ENCODE measurements at places on chromosomes 12 and 14.

DNA sequence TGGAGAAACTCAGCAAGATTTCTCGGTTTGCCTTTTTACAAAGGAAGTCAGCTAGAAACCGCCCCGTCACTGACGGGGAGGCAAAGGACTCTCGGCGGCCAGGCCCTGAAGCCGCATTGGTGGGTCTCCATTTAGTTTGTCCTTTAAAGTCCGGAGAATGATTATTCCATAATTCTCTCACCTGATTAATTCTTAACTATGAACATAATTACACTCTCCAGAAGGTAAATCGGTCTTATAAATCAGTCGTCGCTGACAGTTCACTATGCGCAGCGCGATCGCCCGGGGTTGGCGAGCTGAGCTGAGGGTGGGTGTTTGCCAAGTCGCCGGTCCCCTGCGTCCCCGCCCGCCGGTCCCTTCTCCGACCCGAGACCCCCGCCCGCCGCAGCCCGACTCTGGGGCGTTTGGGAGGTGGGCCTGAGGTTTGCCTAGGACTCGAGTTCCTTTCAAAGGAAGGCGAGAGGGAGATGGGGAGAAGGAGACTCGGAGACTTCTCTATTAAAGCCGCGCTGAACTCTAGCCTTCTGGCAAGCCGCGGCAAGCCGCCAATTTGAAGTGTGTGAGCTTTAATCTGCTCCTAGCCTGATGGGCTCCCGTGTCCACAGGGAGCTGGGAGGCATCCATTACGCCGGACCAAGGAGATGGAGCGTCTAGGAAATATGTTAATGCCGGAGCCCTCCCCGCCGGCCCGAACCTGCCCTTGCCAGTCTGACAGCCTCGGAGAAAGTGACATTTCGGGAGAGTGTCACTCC is 392.9 kb downstream of the NOVA1 start:
- DNase-seq, result no peak

- DNase-seq, result no peak
Observed at GRCh38 chr14:103404032-103404918, 19.1 kb downstream of the MARK3 start.

- no peak for DNase-seq
Observed at GRCh38 chr12:4322726-4323125, 1.7 kb downstream of the TIGAR start.

DNA sequence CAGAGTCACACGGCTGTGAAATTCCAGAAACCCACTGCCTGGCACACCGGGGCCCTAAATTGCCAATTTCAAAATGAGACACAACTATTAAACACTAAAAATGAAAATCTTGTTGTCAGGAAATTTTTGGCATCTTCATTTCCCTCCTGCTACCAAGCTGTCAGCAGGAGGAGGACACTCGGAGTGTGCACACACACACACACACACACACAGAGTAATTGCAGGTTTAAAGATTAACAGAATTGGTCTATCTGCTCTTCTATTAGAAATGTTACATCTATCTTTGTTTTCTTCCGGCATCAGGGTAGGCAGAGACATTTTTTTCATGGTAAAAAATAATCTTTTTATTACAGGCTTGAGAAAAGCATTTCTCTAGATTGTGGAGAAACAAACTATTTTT is 314.2 kb downstream of the EGLN3 start:
- no peak for DNase-seq

GRCh38 chr14:85527006-85527405 is 2.9 kb upstream of the FLRT2 start:
- DNase-seq, result no peak

GRCh38 chr14:49923442-49923841 is 30.6 kb downstream of the ARF6 start:
- DNase-seq, result no peak

DNA sequence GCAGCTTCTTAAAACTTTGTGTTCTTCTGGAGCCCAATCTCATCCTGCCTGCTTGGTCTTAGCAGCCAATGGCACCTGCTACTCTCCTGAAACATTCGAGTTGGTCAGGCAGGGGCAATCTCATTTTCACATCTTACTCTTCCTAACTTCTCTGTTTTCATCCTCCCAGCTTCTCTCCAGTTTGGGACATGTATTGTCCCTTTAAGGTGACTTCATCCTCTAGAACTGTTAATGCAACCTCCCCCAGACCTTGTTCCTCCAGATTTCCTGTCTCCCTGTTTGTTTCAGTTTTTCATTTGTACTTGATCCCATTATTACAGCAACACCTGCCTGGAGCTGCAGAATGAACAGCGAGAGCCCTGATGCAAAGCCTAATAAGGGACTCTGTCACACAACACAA is 31.3 kb downstream of the SERPINA11 start:
- DNase-seq, result no peak

- peak; percentile 65 for DNase-seq
Observed at GRCh38 chr12:6697584-6698351, 2.8 kb downstream of the PIANP start.

DNA sequence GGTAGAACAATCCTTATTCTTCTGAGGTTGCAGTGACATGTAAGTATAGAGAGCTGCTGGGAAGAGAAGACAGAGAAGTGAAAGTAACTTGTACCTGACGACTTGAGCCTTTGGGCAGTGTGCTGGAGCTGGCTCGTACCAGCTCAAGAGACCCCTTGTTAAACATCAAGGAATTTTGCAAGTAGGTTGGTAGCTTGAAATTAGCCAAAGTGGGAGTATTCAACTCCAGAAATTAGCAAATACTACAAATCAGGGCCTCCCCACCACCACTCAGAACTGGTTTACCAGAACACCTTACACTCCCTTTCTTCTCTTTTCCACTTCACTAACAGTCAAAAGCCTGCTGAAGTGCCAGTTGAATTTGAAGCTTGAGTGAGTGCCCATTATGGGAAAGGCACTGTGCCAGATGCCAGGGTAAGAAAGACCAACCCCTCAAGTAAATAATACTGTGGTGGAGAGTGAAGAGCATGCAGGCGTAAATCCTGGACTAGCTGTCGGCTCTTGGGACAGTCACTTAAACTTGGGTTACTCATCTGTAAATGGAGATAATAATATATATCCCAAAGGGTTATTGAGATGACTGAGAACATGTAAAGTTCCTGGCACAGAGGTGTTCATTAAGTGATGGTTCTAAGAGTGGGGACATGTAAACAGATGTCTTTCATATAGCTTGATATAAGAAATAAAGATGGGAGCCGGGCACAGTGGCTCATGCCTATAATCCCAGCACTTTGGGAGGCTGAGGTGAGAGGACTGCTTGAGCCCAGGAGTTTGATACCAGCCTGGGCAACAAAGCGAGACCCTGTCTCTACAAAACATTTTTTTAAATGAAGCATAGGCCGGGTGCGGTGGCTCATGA is 27.0 kb upstream of the EID3 start:
- DNase-seq, result no peak

GRCh38 chr14:96461950-96462798 is 40.0 kb upstream of the PAPOLA start:
- DNase-seq, result no peak

DNA sequence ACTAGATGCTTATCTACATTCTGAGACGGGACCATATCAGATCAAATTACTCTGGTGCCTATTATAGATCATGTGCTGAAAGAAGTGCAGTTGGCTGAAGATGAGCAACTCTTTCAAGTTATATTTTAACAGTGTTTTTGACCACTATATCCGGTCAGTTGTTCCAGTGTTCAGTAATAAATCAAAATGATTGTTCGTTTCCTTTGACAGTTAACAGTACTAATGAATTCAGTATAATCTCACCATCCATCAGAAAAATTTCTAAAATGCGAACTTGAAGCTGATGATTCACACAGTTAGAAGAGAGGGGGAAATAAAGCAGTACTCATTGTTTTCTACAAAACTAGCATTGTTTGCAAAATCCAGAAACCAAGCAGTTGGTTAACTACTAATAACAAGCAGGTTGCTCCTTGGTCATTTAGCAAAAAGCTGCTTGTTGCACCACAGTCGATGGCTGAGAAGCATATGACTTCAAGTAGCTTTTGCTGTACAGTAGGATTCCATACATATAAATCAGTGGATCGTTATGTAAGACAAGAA is 2.3 kb downstream of the RPS6KA5 start:
- DNase-seq, result no peak

GRCh38 chr14:40252817-40253447 is 820.7 kb upstream of the FBXO33 start:
- DNase-seq, result no peak
